ENCODE measurements at places on chromosomes 3 and 15. TPM values are rescaled to one million over a fixed set of nuclear protein-coding genes. Genes with fewer than 3 reads are reported as not detected.

Gene PARP15
- 0.94 TPM for polyA plus RNA-seq

Gene CLEC3B
- polyA plus RNA-seq = 150 TPM

Gene SLC51B
- polyA plus RNA-seq = 1.6 TPM

Gene MRPL47
- polyA plus RNA-seq = 45.5 TPM

Gene TRH
- 0.29 TPM for polyA plus RNA-seq

Gene RPS17
- 3,114 TPM for polyA plus RNA-seq

Gene SLC7A14
- polyA plus RNA-seq = 0.12 TPM

Gene CHRNA3
- polyA plus RNA-seq = 0.48 TPM

All from muscle of back (tissue), 13 donors.